Bronchus fibroblast of lung (primary cell): ENCODE measurements at places on chromosomes 1 and 21. TPM values are rescaled to one million over a fixed set of nuclear protein-coding genes. Genes with fewer than 3 reads are reported as not detected.

The CD247 gene
- not detected in 2 replicates for total RNA-seq

The FMO4 gene
- total RNA-seq, result 1.2 and 1.8 TPM in 2 replicates

The GJA9 gene
- not detected in 2 replicates for total RNA-seq

The LINGO4 gene
- total RNA-seq, result not detected in 2 replicates

The OR6K3 gene
- not detected in 2 replicates for total RNA-seq

The ZYG11A gene
- total RNA-seq, result 0.59 and 0.84 TPM in 2 replicates

The LENEP gene
- not detected in 2 replicates for total RNA-seq

The FAM72C gene
- 2.5 and 3.4 TPM in 2 replicates for total RNA-seq

The LORICRIN gene
- total RNA-seq, result not detected in 2 replicates

The ARHGEF16 gene
- total RNA-seq, result 0.15 and 0.17 TPM in 2 replicates

The CFAP107 gene
- total RNA-seq, result not detected in 2 replicates

The PLEKHA6 gene
- 1.0 TPM in 2 replicates for total RNA-seq

The AADACL3 gene
- total RNA-seq, result not detected in 2 replicates

The OVAAL gene
- not detected in 2 replicates for total RNA-seq

The PLEKHN1 gene
- 1.2 and 1.9 TPM in 2 replicates for total RNA-seq

The PAQR6 gene
- total RNA-seq, result 0.15 and 0.34 TPM in 2 replicates

The EIF4G3 gene
- total RNA-seq, result 19.9 and 22.2 TPM in 2 replicates

The LRP8 gene
- total RNA-seq, result 20.0 and 22.4 TPM in 2 replicates

The PCP4L1 gene
- total RNA-seq, result not detected in 2 replicates

The GBP1 gene
- total RNA-seq, result 13.6 and 14.4 TPM in 2 replicates

The GOLT1A gene
- total RNA-seq, result not detected in 2 replicates

The AMY1A gene
- not detected in 2 replicates for total RNA-seq

The FCGR3B gene
- total RNA-seq, result not detected in 2 replicates

The TNFRSF9 gene
- 0.15 and 0.34 TPM in 2 replicates for total RNA-seq

The ID3 gene
- total RNA-seq, result 131 and 139 TPM in 2 replicates

The ARL8A gene
- 17.7 and 25.2 TPM in 2 replicates for total RNA-seq

The CD101 gene
- not detected in 2 replicates for total RNA-seq

The TRIM17 gene
- total RNA-seq, result 0.34 and 0.45 TPM in 2 replicates

The RYR2 gene
- not detected in 2 replicates for total RNA-seq

The MPL gene
- under 0.01 TPM in 1 of 2 replicates, not detected in the other for total RNA-seq

The EYA3 gene
- 10.3 and 12.6 TPM in 2 replicates for total RNA-seq

The SYDE2 gene
- 1.8 and 1.9 TPM in 2 replicates for total RNA-seq

The PDPN gene
- 1.3 and 1.8 TPM in 2 replicates for total RNA-seq

The CNN3 gene
- total RNA-seq, result 384 and 392 TPM in 2 replicates

The NTRK1 gene
- not detected in 2 replicates for total RNA-seq
